ENCODE measurements at places on chromosomes 16 and 17.

- DNase-seq, result no peak
These were observed 1.4 kb downstream of the WIPI1 start for GRCh38 chr17:68455901-68456338.

DNA sequence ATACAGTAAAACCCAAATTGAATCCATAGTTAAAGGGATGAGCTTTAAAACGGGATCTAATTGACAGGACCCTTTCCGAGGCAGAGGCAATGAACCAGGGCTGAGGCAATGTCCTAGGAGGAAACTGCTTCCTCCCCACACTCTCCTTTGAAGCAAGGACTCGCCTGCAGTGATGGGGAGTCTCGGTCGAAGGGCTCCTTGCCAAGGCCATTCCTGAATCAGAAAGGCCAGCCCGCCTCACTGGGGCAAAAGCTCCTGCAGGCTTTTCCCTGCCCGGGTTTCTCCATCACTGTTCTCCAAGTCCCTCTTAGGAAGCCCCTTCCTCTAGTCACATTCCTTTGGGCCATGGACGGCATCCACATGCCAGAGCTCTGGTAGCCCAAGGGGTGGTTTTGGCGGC lies 132.0 kb downstream of the RBFOX3 start:
- no peak for DNase-seq

- peak; percentile 42 for DNase-seq
These were observed 526 bp downstream of the MOSMO start for GRCh38 chr16:22008215-22009059.

DNA sequence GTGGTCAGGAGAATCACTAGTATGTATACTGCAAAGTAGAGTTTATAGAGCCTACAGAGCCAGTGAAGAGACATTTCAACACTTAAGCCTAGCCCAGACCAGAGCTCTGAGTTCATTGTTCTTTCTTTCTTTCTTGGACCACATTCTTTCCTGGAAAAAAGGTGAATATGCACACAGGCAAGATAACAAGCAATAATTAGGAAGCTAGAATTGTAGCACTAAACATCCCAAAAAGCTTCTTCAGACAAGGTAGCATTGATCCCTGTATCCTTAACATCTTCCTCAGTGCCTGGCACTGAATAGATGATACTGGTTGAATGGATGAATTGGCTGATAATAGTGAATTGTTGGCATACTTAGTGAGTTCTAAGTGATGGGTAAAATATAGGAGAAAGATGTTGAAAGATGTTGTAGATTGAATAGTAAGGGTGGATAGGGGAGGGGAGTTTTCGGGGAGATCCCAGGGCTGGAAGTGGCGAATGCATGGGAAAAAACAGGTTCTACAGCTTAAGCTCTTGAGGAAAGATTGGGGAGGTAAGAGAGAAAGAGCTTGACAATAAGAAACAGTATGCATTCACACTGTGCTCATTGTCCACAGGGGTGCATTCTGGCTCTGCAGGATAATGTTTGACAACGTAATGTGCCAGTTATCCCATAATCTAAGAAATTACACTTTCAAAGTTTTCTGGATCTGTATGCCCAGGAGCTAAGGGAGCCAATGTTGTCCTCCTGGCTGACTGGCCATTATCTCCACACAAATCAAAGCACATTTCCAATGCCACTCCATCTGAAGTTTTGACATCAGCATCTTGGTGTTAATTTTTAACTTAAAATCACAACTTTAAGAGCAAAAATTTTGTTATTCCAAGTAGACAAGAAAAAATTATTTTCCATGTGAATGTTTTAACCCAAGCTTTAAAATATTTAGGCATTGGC lies 35.6 kb downstream of the TUBD1 start:
- DNase-seq, result no peak

DNA sequence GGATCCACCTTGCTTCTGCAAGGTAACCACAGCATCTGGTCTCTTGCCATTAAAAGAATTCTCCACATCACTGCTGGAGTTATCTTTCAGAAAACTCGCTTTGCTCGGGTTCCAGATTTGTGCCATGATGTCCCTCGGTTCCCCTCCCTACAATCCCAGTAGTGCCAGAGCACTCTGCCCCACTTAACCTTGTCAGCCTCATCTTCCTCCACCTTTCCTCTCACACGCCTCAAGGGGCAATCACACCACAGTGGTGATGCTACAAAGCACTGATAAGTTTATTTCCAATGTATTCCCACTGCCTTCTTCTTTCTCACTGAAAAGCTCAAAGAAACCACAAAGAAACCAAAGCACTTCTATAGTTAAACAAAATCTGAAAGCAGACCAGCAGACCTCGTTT lies 11.4 kb upstream of the CDRT4 start:
- no peak for DNase-seq

Data from stimulated activated CD4-positive, alpha-beta T cell treated with anti-CD3 and anti-CD28 coated beads, Interleukin-2, amount 100 ng/mL, for 24 hours (primary cell).